ENCODE measurements at places on chromosomes 7 and 10.
A peak's percentile ranks its signal among the peaks of the same experiment; 100 is the strongest.

DNA sequence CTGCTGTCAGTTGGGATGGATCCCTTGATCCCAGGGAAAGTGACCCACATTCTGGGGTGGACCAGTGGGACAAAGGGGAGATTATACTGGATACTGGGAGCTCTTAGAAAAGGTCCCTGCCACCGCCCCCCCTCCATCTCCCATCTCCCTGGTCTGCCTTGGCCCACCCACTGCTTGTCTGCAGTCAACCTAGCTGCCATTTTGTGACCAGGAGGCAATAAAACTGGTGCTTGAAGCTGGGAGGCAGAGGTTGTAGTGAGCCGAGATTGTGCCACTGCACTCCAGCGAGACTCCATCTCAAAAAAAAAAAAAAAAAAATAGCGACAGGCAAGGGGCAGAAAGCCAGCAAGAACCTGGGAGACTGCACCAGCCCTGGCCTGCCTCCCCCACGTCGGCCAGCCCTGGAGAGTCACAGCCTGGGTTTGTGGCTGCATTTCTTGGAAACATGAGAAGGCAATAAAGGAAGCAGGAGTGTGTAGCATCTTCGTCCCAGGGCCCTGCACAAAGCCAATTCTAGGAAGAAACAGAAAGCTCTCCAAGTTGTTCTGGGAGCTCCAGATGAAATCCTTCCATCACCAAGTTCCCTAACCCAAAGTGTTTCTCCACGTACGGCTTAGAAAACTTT, 4.7 kb upstream of the ARPC1B start:
- no peak for DNase-seq

DNA sequence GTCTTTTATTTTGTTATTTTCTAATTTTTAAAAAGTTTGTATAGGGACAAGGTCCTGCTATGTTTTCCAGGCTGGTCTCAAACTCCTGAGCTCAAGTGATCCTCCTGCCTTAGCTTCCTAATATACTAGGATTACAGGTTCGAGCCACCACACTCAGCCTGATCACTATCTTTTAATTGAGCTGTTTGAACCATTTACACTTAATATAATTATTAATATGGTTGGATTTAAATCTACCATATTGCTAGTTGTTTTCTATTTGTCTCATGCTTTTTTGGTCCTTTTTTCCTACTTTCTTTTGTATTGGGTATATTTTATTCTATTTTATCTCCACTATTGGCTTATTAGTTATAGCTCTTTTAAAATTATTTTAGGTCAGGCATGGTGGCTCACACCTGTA, 13.2 kb upstream of the CNOT4 start:
- no peak for DNase-seq

GRCh38 chr10:78889536-78890063, 179.2 kb upstream of the ZMIZ1 start:
- peak; percentile 4 for DNase-seq

GRCh38 chr7:100823140-100823525, 4.2 kb downstream of the EPHB4 start:
- DNase-seq: no peak

GRCh38 chr10:66828957-66829356, 96.9 kb upstream of the LRRTM3 start:
- no peak for DNase-seq

DNA sequence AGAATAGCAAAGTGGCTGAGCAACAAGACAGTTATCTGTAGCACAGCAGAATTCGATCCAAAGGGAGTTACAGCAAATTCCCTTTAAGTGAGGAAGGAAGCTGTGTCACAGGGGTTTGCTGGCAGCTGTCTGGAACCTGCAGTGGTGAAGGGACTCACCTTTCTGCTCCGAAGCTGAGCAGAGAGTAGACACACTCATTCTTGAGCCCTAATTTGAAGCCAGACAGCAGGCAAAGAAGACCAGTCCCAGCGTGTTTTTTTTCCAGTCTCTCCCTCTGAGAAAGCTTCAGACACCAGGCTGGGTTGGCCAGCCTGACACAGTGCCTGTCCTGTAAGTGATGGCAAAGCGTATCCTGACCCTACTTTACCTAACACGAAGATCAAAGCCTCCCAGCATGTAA, 210.7 kb downstream of the TRIL start:
- no peak for DNase-seq
